Renal pelvis (tissue), 12 donors: ENCODE measurements at places on chromosomes 12 and 14. TPM values are rescaled to one million over a fixed set of nuclear protein-coding genes. Genes with fewer than 3 reads are reported as not detected.
A peak's percentile ranks its signal among the peaks of the same experiment; 100 is the strongest.

The TAMALIN gene
- 19.3 TPM for polyA plus RNA-seq

- no peak for DNase-seq
Measured at GRCh38 chr12:50242751-50243191, 40.5 kb downstream of the LIMA1 start.

- DNase-seq, result no peak
Measured at GRCh38 chr12:112005419-112006395, 7.3 kb downstream of the TMEM116 start.

The PMCH gene
- polyA plus RNA-seq, result 0.33 TPM

DNA sequence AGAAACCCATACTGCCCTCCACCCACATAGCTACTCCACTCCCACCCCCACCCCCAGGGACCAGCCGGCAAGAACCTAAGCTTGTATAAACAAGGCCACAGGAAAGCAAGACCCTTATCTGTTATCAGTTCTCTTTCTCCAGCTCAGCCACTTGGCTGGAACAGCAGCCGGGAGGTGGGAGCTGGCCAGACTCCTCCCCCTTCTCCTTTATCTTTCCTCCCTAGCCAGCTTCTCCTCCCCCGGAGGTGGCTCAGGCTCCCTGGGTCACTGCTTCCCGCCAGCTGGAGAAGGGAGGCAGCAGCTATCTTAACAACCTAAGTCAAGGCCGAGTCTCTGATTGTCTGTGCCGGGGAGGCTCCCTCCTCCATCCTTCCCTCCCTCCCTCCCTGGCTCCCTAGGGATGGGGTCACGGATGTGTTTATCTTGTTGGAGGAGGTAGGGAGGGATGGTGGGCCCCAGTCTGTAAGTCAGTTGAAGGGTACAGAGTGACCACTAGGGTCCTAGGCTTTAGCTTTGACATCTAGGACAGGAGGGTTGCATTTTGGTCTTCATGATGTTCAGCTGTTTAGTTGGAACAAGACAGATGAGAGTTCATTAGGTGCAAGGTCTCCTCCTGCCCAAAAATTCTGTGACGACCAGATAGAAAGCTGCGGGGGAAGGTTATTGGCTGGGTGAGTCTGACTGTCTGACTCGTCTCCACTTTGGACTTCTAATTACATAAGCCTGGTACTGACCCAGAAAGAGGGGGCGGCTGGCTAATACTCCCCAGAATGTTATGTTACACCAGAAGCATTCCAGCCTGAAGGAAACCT, 29.7 kb downstream of the ZFP36L1 start:
- peak; percentile 93 for DNase-seq

DNA sequence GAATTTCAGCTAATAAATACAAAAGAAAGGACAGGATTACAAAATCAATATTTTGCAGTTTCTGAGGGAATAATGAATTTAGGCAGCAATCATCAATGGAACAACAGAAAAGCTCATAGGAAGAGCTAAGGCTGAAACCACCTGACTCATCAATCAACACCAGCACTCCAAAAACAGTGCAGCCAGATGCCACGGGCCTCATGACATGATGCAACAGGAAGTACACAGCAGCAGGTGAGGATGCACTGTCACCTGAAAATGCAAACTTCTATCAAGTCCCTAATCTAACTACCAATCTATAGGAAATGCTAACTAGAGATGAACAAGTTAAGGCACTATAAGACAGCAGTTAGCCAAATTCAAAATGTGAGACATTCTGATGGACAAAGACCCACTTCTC, 21.7 kb downstream of the GNS start:
- DNase-seq, result no peak

The RTL1 gene
- polyA plus RNA-seq, result not detected

DNA sequence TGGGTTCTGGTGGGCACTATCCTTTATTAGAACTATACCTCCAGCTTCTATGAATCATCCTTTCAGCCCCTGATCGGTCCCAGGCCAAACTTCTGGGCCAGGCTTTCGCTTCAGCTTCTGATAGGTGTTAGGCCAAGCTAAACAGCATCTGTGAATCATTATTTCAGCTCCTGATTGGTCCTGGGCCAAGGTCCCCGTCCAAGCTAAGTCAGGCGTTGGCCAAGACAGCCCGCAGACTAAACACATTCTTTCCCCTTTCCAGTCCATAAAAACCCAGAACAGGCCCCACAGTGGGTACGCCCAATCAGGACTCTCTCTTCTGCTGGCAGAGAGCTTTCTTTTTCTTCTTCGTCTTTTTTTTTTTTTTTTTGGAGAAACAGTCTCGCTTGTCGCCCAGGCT, 1808.9 kb upstream of the SEL1L start:
- DNase-seq, result no peak

DNA sequence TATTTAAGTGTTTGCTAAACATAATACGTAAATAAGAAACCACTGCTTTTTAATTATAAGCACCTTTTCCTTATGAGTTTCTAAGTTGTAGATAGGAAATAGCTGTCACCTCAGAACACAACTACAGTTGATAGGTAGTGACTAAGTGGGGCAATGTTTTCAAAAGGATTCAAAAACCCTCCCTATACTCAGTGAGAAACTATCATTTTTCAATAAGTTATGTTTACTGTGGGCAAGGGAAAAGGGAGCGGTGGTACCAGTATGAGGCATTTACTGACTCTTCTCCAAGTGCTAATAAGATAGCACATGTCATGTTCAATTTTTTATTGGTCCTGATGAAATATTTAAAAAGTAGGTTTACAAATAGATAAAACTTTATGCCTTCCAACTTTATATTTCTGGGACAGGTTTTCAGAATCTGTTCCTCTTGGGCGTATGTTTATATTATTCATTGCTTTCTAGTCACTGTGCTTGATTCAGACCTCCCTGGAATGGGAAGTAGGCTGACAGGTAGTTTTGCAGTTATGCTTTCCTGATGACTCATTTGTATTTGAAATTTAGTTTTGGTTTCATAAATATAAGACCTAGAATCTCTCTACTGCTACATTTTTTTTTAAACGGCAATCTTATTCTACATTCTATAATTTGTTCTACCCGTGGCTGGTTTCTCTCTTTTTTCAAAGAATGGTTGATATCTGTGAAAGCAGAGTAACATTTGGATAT, 153.1 kb downstream of the TMEM117 start:
- DNase-seq, result no peak

The MANSC4 gene
- polyA plus RNA-seq, result 0.51 TPM

DNA sequence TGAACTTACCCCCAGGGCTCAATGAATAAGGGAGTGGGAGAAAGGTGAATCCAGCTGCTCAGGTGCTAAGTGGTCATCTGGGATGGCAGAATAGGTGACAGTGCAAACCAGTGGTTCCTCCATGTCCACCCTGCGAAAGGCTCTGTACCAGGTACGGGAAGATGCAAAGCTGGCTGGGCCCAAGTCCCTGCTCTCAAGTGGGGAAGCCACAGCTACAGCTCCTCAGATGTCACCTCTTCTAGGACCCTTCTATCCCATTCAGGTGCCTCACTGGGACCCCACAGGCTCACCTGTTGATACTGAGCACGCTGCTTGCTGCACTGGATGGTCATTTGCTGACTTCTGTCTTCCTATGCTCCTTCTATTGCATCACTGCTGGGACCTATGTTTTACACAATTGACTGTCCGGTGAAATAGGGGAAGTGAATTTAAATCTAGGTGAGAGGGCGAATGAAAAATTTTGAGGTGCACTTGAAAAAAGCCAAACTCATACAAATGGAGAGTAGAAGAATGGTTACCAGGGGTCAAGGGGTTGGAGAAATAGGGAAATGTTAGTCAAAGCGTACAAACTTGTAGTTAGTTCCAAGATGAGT, 20.3 kb upstream of the PPP4R4 start:
- DNase-seq, result no peak

The SCNN1A gene
- polyA plus RNA-seq, result 88.9 TPM

- DNase-seq, result peak; percentile 11
Measured at GRCh38 chr14:30283822-30284446, 275.0 kb upstream of the G2E3 start.

The DAZAP2 gene
- polyA plus RNA-seq, result 264 TPM

The CEP290 gene
- polyA plus RNA-seq, result 22.5 TPM

DNA sequence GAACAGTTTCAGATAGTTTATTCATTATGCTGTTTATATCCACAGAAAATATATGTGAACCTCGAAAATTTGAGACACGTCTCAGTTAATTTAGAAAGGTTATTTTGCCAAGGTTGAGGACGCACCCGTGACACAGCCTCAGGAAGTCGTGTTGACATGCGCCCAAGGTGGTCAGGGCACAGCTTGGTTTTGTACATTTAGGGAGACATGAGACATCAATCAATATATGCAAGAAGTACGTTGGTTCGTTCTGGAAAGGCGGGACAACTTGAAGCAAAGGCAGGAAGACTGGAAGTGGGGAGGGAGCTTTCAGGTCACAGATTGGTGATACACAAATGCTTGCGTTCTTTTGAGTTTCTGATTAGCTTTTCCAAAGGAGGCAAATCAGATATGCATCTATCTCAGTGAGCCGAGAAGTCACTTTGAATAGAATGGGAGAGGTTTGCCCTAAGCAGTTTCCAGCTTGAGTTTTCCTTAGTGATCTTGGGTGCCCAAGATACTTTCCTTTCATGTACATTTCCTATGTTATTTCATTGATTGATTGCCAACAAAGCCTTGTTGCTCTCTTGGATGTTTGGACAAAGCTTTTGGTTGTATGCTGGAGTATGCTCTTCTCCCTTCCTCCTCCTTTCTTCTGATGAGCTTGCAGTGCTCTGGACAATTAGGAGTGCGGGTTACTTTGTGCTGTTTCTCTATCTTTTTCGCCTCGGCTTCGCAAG, 3.2 kb downstream of the SNAPC1 start:
- no peak for DNase-seq

DNA sequence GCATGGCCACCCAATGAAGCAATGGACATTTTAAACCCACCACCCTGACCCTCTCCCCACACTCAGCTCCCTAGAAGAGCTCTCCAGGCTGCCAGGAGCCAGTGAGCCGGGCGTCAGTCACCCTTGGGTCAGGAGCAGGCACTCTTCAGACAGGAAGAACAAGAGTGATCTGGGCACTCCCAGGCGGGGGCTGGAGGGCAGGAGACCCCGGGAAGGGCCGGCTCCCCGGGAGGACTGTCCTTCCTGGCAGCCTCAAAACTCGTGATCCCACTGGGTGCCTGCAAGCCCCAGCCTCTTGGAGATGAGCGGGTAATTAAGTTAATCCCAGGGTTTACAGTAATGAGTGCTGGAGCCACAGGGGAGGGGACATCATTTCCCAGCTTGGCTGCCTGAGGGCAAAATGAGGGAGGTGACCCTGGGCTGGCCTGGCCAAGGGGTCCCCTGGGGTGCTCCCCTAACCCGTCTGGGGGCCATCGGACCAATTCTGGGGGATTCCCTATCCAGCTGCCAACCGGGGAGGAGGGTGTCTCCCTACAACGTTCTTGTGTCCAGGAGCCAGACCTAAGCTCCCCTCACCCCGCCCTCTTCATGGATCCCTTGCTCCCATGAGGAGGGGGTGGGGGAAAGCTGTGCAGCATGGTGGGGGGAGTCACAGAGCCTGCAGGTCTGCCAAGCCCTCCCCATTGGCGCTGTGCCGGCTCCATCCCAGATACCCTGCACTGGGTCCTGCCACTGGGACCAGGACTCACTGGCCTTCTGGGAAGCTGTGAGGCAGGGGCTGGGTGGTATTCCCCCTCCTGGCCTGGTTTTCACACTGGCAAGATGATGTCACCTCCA, 59.2 kb downstream of the CCNK start:
- no peak for DNase-seq

The IL22 gene
- not detected for polyA plus RNA-seq

DNA sequence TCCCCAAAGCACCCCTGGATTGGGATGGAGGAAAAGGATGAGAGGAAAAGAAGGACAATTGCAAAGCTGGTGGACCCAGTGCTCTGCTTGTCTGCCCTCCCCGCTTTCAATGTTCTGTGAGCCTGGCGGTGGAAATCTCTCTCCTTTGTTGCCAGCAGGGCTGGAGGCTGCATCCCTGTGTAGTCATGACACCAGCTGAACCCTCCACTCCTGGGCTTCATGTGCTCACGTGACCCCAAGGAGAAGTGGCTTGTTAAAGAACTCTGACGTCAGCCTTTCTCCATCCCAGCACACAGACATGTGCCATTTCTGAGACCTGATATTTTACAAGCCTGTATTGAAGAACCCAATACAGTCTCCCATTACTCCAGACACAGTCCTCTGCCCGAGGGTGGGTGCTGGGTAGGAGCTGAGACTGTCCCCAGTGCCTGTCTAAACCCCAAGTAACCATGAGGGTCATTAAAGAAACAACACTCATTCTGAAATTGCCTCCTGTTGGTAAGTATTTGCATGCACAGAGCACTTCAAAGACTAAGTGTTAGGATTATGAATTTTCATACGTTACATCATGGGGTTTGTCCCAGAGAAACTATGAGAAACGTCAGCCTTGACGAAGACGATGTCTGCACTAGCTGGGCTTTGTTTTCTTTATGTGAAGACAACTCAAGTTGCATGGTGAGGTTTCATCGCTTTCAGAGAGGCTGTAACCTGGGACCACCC, 21.7 kb downstream of the GALNT16 start:
- no peak for DNase-seq

- no peak for DNase-seq
Measured at GRCh38 chr14:20657216-20658211, 16.0 kb upstream of the OR6S1 start.

- DNase-seq, result no peak
Measured at GRCh38 chr14:77158175-77158881, 16.7 kb upstream of the ZDHHC22 start.

- DNase-seq, result peak; percentile 68
Measured at GRCh38 chr12:64544371-64545080, 65.8 kb upstream of the RASSF3 start.

The AGAP2 gene
- polyA plus RNA-seq, result 1.5 TPM

DNA sequence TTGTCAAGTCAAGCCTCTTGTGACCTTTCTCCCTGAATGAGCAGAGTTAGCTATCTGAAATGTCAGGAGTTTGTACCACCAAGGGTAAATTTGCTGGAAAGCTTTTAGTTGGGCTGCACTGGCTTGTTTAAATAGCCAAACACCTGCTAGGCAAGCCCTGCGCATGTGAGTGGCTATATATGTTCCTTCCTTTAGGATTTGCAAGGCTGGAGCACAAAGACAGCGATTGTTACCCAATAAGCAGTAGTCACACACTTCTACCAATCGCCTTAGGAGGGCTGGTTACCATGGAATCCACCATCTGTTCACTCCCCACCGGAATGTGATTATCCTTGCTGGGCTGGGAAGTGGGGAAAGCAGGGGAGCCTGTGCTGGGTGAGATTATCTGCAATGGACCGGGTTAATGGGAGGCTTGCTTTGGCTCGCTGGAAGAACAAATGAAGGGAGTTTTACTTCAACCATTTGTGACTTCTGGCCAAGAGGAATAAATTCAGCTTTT, 102.5 kb downstream of the FGD4 start:
- DNase-seq, result peak; percentile 68

The ARHGEF40 gene
- polyA plus RNA-seq, result 71.6 TPM

- DNase-seq, result peak; percentile 19
Measured at GRCh38 chr12:80053051-80053790, 46.1 kb upstream of the OTOGL start.

- DNase-seq, result no peak
Measured at GRCh38 chr12:4240161-4240783, 33.3 kb upstream of the CCND2 start.

GRCh38 chr12:104358353-104359003, 54.9 kb downstream of the EID3 start:
- DNase-seq, result peak; percentile 23

GRCh38 chr14:89720741-89721729, 233.5 kb downstream of the EFCAB11 start:
- DNase-seq, result no peak

- DNase-seq, result no peak
Measured at GRCh38 chr14:28773861-28774691, 7.5 kb downstream of the FOXG1 start.

The FAM186B gene
- polyA plus RNA-seq, result 3.9 TPM

- no peak for DNase-seq
Measured at GRCh38 chr14:82536566-82536965, 1002.9 kb upstream of the SEL1L start.
